Right lung (tissue), 10 donors: ENCODE measurements at places on chromosomes 4 and X.

DNA sequence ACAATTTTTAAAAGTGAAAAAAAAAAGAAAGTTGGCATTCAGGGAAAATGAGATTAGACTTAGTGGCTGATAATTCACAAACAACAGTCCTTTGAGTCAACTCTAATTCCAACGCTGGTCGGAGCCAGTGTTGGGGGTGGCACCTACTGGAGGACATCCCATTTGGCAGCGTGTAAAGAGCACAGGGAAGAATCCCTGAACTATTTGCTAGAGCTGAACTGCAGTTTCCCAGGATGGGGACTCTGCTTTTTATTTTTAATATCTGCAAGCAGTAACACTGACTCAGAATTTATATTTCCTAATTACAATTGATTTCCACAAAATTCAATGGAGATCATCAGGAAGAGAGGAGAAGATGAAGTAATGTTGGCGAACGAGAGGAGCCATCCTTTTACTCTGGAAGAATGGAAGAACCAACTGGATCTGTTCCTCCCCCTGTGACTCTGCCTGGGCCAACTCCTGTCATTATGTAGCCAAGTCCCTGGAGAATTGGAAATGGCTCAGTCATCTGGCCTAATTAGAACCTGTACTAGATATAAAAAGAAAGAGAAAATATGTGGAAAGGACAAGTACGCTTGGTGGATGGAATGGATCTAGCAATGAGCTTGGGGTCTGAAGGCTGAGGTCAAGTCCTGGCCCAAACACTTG, 76.7 kb downstream of the IRF2 start:
- no peak for DNase-seq

DNA sequence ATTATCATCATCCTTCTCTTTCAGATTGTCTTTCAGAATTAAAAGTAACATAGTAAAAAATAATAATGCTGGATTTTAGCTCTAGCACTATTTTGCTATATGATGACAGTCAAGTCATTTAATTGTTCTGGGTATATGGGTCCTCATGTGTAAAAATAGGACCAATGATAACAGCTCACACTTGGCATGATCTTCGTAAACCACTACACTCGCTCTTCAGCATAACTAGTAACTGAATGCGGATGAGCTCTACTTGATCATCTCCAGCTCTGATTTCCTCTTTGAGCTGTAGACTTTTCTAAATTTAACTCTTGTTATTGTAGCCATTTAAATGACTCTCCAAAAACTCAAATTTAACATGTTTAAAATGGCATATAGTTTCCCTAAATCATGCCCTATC, 831.8 kb upstream of the HS3ST1 start:
- DNase-seq, result no peak

DNA sequence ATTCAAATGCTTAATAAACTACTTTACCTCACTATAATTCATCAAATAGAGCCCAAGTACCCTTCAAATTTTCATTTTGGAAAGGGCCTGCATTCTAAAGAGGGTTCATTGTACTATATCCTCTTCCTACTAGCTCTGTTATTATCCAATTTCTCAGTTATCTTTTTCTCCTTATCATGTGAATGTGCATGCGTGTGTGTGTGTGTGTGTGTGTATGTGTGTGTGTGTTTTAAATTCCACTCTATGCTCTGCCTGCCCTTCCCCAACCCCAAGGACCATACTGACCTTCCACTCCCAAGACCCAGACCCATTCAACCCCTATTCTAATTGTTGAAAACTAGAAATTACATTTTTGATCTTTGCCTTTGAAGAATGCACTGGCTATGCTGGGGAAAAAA, 33.3 kb downstream of the CASK start:
- no peak for DNase-seq

- DNase-seq, result no peak
These were observed 279.7 kb upstream of the SLC7A11 start for GRCh38 chr4:138521809-138522208.

- no peak for DNase-seq
These were observed 338.3 kb upstream of the TEX13C start for GRCh38 chrX:124981420-124981819.

- DNase-seq, result no peak
These were observed 132.2 kb downstream of the NKX6-1 start for GRCh38 chr4:84366907-84367306.

DNA sequence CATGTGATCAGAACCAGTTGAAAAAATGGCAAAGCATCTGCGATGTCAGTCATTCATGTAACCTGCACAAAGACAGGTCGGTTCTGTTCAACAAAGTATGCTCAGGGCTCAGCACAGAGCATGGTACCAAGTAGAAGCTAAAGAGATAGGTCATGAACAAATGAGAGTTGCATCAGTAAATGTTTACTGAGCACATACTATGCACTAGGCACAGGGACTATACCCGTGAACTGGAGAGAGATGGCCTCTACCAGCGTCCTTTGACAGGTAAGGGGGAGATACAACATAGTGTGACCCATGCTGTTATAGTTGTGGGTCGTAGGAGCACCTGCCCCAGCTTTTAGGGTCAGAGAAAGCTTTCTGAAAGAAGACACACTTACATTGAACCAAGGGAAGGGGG, 46.7 kb downstream of the PHKA2 start:
- no peak for DNase-seq

DNA sequence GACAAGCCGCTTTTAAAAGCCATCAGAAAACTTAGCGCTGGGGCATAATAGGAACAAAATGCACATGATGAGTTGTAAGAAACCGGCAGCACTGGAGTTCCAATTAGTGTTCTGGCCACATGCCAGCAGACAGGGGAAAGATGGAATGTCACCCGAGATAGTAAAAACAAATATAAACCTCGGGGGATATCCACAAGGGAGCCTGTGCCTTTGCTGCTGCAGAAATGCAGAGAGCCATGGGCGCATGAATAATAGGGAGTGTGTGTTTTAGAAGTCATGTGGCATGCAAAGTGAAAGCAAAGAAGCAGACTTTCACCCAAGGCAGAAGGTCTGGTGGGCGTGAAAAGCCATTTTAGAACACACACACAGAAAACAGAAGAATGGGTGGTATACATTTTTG, 19.1 kb downstream of the GPRASP3 start:
- no peak for DNase-seq

- DNase-seq, result peak; percentile 51
These were observed 79.4 kb downstream of the SYNPO2 start for GRCh38 chr4:118968005-118968404.
